ENCODE measurements at places on chromosomes 11 and 22.

DNA sequence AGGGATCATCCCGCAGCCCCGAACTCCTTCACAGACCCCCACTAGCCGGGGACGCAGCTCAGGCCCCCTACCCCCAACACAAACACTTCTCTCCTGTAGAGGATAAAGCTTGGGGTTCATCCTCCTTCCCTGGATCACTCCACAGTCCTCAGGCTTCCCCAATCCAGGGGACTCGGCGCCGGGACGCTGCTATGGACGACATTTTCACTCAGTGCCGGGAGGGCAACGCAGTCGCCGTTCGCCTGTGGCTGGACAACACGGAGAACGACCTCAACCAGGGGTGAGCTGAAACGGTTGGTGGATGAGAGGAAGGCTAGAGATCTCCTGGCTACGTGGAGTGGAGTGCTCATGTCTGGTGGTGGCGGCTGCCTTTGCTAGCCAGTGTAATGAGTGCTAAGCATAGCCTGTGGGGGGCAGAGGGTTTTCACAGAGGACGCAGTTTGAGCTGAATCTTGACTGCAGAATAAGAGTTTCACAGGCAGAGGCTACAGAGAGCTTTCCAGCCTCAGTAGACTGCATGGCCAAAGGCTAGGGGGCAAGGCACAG lies 580 bp downstream of the ILK start:
- DNase-seq = no peak

GRCh38 chr11:15114501-15115475 lies at the start of gene INSC:
Gene INSC (plus strand): TSS chr11:15114923. CDS start chr11:15149175, 34,252 bp downstream.
- no peak for DNase-seq

- DNase-seq = no peak
Measured at GRCh38 chr11:62676698-62677097, 2.2 kb downstream of the UBXN1 start.

- no peak for DNase-seq
Measured at GRCh38 chr11:126498281-126498680, 142.8 kb downstream of the ST3GAL4 start.

GRCh38 chr11:26753723-26754504 lies 32.1 kb upstream of the SLC5A12 start:
- peak; percentile 64 for DNase-seq

DNA sequence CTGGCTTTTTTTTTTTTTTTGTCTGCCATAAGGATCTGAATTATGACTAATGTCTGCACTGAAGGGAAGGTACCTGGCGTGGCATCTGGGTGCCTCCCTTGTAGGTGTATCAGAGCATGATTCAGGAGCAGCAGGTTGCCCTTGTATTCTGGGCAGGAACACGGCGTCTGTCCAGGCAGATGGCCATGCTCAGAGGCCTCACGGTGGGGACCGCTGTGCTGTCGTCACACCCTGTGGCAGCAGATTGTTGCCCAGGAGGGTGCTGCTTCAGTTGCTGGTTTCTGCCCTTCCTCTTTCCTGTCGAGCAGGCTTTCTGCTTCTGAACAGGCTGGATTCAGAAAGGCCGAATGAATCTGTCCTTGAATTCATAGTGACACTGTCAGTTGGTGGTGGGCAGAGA lies 11.0 kb downstream of the ZNRF3 start:
- DNase-seq = peak; percentile 53

GRCh38 chr11:44690651-44691050 lies 36.1 kb upstream of the TSPAN18 start:
- no peak for DNase-seq

GRCh38 chr11:15180212-15180792 lies 65.6 kb downstream of the INSC start:
- no peak for DNase-seq

DNA sequence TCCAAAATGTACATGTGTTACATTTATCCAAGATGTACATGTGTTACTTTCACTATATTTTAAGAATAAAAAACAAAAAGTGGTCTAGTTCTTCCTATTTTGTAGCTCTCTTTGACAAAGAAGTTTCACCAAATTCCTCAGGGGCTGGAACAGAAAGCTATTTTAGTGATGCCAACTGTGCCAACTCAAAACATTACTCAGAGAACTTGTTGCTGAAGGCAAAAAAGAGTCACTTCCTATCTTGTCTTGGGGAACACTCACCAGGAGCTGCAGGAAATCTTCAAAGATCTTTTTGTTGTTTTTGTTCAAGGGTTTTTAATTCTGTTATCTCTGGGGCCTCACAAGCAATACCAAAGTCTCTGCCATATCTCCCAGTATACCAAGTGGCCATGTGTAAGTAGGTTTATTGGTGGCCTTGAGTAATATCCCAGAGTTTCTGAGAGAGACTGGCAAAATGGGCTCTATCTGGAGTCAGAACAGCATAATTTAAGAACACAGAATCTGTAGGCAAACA lies 13.6 kb upstream of the EED start:
- no peak for DNase-seq

DNA sequence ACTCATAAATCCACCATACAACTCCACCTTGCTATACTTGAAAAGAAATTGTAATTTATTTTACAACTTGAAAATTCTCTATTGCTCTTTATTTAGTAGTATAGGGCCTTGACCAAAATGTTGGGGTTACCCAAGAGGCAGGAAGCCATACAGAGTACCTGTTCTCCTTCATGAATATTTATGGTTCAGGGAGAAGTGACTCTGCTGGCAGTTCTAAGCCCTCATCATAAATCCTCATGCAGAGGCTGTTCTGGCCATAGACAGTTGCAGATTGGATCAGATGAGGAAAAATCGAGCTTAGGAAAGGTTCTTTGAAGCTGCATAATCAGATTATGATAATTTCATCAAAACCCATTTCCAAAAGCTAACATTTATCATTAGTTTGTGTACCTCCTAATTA lies 449.4 kb upstream of the TENM4 start:
- no peak for DNase-seq
